Muscle of arm (tissue), 14 donors: ENCODE measurements at places on chromosomes 3 and 15.

DNA sequence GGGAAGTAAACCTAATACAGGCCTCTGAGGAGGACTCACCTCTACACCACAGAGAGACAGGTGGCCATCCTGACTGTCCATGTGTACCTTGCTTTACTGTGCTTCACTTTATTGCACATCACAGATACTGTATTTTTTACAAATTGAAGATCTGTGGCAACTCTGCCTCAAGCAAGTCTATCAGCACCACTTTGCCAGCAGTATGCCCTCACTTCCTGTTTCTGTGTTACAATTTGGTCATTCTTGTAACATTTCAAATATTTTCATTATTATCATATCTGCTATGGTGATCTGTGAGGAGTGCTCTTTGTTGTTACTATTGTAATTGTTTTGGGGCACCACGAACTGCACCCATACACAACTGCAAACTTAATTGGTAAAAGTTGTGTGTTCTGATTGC is 78.0 kb downstream of the BBX start:
- no peak for DNase-seq

DNA sequence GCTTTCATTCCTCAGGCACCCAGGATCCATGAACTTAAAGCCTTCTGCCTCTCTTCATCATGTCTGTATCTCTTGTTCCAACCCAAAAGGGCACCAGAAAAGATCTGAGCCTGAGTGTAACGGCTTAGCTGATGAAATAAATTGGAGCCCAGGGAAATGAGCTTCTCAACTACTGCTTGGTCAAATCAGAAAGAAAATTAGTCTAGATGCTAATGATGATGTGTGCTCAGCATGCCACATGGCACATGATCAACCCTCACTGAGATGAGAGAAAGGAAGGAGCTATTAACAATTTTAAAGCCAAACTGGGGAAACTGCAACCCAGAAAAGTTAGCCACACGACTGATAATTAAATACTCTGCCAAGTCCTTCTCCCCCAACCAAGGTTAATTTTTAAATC is 325.7 kb downstream of the CNTN3 start:
- DNase-seq, result no peak

DNA sequence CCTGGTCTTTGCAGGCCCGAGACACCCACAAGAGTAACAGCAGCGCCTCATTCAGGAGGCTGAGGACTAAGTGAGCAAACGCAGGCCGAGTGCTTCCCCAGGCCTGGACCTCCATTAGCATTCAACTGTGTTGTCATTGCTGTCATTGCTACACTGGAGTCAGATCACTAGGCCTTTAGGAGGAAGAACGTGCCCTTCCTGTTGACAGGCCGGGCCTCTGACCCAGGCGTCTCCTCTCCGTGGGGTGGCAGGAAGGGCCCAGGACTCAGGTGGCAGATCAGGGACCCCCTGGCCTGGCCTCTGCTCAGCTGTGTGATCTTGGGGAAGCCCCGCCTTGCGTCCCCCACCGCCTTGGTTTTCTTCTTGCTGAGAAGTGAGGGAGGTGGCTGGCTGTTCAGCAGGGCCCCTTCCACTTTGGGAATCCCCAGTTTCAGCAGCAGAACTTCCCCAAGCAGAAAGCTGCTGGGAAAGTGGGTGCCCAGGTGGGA is 19.1 kb downstream of the ZDHHC19 start:
- no peak for DNase-seq

DNA sequence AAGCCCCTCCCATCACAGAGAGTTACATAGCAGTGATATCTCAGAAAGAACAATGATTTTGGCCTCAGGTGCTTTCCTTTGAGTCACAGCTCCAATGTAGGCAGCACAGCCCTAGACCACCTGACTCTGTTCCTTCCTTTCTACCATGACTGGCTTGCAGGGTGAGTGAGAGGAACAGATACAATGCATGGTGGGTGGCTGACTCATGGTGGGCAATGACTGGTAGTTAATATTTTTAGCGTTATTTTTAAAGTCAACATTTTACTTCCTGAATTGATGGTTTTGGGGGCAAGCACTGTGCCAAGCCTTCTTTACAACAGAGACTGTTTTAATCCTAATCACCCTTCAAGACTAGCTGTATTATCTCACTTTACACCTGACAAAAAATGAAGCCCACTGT is 32.8 kb upstream of the ST3GAL6 start:
- no peak for DNase-seq

GRCh38 chr3:156535162-156535627 is 19.7 kb downstream of the SSR3 start:
- peak; percentile 83 for DNase-seq

DNA sequence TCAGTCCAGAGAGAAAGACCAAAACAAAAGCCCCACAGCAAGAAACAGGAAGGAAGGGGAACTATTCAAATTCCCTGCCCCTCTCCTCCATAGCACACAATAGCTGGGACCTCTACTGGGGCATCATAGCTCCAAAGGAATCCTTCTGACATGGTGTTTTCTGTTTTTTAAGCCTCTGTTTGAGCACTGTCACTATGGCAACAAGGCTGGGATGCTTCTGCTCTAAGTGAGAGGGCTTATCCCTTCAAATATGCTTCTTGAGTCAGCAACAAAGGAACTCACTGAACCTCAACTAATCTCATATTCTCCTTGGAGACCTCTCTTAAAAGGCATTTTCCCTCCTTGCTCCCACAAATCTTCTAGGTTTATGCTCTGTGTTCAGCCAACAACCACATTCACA is 40.5 kb downstream of the MYLK start:
- DNase-seq, result no peak

DNA sequence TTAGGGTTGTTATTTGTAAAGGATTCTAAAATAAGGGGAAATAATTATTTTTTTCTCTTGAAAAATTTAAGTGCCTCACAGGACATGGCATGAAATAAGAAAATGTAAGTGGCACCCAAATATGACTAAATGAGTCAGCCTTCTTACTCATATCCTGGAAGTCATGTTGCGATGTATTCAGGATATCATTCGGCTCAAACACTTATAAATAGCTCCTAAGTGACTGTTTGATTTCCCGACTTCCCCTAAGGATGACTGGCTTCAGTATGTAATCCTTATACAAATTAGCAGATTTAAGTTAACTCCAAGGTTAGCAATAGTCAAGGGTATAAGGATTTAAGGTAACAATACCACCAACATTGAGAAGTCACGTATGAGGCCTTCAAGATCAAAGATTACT is 57.3 kb upstream of the OSTN start:
- no peak for DNase-seq
